ENCODE measurements at places on chromosomes 11 and 22.

- DNase-seq: no peak
Observed at GRCh38 chr11:44573333-44573732, 7.9 kb downstream of the CD82 start.

DNA sequence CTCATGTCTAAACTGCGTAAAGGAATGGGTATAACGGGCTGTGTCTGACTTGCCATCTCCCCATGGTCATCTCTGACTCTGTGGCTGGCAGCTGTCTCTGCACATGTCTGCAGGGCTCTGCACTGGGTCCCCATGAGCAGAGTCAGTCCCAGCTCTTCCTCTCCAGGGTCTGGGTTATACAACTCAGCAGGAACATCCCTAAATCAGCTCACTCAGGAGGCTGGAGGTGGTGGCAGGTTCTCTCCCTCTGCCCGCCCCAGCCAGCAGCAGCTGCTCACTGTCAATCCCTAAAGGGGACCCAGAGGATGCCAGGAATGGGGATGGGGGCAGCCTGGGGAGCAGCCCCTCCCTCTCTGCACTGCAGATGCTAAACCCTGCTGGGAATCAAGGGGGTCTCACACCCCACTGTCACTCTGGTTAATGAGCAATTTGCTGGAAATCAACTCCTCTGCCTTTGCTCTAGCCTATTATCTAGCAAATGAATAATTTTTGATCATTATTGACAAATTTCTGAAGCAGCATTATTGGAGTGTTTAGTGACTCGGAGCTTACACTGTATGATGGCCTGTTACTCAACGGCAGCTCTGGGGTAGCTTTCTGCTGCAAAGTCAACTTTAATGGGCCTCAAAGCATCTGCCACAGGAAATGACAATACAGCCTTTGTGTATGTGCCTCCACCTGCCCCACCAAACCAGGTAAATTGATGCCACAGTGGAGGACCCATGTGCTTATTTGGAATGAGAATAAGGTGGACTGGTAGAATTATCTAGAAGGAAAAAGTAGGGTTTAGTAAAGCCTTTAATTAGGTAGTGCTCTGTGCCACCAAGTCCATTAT lies 55.7 kb upstream of the SHANK2 start:
- no peak for DNase-seq

- no peak for DNase-seq
Observed at GRCh38 chr11:6433998-6434660, 6.7 kb downstream of the HPX start.

DNA sequence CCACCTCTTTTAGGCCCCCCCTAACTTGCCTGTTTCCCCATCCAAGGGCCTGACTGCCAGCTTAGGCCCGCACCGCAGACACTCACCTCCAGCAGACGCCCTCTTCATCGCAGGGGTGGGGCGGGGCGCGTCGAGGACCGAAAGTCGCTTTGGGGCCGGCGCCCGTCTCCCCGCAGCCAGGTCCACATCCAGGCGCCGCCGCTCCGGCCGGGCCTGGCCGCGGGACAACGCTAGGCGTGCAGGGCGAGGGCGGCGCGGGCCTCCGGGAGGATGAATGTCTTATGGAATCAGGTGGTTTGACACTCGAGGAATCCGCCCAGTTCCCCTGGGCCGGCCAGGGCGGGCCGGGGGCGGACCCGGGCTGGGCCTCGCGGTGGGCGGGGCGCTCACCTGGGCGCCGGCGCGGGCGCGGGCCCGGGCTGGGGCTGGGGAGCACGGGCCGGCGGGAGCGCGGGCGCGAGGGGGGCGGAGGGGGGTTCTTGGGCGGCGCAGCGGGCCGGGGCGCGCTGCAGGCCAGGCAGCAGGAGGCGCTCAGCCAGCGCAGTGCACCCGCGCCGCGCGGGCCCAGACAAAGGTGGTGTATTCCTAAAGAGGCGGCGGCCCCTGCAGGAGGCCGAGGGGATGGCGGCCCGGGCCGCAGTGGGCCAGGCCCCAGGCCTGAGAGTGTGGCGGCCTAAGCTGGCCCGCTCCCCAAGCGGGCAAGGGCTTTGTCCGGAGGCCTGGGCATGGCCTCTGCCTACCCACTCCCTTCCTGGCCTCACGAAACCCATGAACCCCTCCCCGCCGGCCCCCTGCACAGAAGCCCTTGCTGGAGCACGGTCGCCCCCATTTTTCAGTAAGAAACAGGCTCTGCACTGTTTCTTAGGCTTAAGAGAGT lies 177.6 kb downstream of the IGLL1 start:
- DNase-seq: peak; percentile 29

GRCh38 chr11:18144243-18144642 lies 11.9 kb downstream of the MRGPRX3 start:
- no peak for DNase-seq

GRCh38 chr22:40263191-40263590 lies 83.1 kb upstream of the ADSL start:
- DNase-seq: no peak

DNA sequence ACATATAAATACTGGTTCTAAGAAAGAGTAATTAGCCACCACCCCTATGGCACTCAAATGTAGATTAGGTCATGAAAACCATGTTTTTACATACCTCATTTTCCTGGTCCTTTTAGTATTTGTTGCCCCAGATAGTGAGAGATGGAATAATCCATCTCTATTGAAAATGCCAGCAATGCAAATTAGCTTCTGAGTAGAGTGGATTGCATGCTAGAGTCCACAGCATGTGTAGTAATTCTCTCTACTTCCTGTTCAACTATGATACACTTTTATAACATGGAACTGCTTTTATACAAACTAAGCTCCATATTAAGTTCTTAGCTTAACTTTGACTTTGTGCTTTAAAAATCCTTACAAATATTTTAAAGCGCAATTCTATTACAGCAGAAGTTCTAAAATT lies 73.2 kb downstream of the TRPC6 start:
- no peak for DNase-seq

- DNase-seq: no peak
Observed at GRCh38 chr22:40212121-40212520, 34.4 kb downstream of the TNRC6B start.

DNA sequence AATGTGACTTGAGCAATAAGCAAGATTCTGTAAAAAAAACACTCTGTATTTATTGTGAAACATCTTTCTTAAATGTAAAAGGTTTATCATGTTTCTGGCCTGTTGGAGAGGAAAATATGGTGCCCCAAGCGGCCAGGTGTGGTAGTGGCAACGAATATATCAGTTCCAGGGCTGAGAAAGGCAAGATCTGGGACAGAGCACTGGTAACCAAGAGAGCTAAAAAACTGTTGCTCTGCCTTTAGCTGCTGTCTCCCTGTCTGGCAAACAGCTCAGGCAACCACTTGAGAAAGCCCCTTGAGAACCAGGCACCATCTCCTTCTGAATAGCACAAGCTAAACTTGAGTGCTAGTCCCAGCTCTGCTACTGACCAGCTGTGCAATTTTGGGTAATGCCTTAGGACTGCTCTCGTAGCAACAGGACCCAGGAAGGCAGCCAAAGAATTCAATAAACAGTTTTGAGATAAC lies 129.9 kb downstream of the KCNC1 start:
- no peak for DNase-seq

DNA sequence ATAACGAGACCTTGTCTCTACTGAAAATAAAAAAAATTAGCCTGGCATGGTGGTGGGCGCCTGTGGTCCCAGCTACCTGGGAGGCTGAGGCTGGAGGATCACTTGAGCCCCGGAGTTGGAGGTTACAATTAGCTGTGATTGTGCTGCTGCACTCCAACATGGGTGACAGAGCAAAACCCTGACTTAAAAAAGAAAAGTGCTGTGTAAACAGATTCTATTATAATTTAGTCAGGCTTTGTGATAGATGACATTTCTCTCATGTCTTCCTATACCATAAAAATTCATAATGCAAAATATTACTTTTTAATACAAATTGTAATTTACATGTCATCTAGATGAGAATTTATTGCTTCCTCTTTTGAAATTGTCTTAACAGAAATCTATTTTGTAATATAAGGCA lies 94.1 kb downstream of the MTMR3 start:
- no peak for DNase-seq

GRCh38 chr11:63896071-63896470 lies 20.9 kb downstream of the RCOR2 start:
- DNase-seq: no peak

DNA sequence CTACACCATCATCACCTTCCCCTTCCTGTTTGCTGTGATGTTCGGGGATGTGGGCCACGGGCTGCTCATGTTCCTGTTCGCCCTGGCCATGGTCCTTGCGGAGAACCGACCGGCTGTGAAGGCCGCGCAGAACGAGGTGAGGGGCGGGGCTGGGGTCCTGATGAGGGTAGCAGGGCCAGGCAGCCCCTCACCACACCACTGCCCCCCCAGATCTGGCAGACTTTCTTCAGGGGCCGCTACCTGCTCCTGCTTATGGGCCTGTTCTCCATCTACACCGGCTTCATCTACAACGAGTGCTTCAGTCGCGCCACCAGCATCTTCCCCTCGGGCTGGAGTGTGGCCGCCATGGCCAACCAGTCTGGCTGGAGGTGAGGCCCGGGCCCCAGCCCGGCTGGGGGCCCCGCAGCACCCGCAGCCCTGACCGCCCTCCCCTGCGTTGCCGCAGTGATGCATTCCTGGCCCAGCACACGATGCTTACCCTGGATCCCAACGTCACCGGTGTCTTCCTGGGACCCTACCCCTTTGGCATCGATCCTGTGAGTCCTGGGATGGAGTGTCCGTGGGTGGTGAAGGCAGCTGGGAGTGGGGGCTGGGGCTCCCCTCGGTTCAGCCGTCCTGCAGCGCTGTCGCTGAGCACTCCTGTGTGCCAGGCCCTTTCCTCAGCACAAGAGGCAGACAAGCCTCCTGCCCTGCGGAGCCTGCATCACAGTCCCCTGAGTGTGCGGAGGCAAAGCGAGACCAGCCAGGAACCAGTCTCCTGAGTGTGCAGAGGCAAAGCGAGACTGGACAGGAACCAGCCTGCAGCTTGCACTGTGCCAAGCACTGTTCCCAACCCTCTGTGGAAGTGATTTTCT lies 8.8 kb downstream of the TCIRG1 start:
- DNase-seq: no peak

- DNase-seq: no peak
Observed at GRCh38 chr11:19577391-19577975, 135.2 kb upstream of the NAV2 start.

Data from activated gamma-delta T cell treated with Interleukin-2 at 50 U/mL for 16 hours (primary cell).